ENCODE measurements at places on chromosomes 2 and 18.
A peak's percentile ranks its signal among the peaks of the same experiment; 100 is the strongest.

DNA sequence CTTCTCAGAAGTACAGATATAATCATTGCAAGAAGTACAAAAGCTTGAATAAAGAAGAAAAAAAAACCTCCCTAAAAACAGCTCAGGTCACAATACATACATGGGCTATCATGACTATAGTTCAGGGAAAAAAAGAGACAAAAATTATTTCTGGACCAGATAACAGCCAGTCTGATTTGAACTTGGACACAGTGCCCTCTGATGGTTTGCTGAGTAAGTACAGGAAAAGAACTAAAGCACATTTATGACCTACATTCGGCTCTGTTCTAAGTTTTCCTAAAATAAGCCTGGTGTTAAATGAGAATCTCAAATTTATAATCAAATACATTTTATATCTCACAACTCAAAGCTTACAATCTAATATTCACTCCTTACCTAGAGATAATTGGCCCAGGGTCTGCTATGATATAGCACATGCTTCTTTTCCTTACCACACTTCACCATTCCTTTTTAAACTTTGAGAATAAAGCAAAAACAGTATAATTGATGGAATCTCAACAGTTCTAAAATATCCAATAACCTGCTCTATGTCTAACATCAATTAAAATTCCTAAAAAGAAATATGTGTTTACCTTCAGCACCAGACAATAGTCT is 81.1 kb downstream of the RAPH1 start:
- H3K4me1 ChIP-seq: no peaks in the 10 kb centered on the region
- no peak overlapping the region for H3K27ac ChIP-seq
- no peak overlapping the region for H3K4me3 ChIP-seq
- no peaks in the 10 kb centered on the region for H3K36me3 ChIP-seq
- peak; percentile 16 for DNase-seq

GRCh38 chr2:21599417-21599816 is 475.6 kb downstream of the TDRD15 start:
- no peak overlapping the region for H3K27ac ChIP-seq
- H3K4me1 ChIP-seq: no peaks in the 10 kb centered on the region
- no peaks in the 10 kb centered on the region for H3K36me3 ChIP-seq
- H3K4me3 ChIP-seq: no peak overlapping the region

DNA sequence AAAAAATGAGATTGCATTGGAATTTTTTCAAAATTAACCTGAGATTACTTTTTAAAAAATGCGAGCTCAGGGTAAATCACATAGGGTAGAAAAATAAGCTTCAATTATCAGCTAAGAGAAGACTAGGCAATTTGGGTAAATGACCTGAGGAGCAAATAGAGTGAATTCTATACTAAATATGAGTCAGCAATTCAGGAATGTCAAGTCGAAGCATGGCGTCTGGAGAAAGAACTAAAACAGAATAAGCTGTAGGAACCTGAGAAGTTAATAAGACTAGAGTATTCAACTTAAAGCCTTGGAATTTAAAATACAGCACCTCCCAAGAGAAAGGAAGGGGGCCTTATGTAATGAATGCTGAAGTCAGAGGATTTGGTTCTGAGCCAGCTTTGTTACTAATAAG is 487.0 kb downstream of the SUCLG1 start:
- no peak overlapping the region for H3K27ac ChIP-seq
- no peak for DNase-seq

GRCh38 chr2:169822036-169822435 is 2.7 kb downstream of the METTL5 start:
- no peak overlapping the region for H3K27ac ChIP-seq
- H3K4me1 ChIP-seq: no peaks in the 10 kb centered on the region

- no peak for DNase-seq
Measured at GRCh38 chr2:134259571-134259970, 5.7 kb downstream of the MGAT5 start.

DNA sequence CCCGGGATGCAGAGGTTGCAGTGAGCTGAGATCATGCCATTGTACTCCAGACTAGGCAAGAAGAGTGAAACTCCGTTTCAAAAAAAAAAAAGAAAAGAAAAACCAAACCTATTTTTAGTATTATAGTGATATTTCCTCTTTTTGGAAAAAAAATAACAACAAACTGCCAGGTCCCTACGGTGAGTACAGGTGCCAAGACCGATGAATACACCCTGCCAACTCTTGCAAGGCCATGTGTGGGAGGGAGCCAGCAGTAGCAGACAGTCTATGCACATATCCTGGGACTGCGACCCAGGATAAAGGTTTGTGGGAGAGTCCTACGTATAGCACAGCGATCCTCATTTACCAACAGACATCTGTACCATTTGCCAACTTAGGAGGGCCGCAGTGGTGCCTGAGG is 69.6 kb upstream of the DNMT3A start:
- no peak overlapping the region for H3K4me3 ChIP-seq
- no peaks in the 10 kb centered on the region for H3K4me1 ChIP-seq
- no peak overlapping the region for H3K27ac ChIP-seq
- H3K36me3 ChIP-seq: no peaks in the 10 kb centered on the region
- H3K27me3 ChIP-seq: no peaks in the 10 kb centered on the region

DNA sequence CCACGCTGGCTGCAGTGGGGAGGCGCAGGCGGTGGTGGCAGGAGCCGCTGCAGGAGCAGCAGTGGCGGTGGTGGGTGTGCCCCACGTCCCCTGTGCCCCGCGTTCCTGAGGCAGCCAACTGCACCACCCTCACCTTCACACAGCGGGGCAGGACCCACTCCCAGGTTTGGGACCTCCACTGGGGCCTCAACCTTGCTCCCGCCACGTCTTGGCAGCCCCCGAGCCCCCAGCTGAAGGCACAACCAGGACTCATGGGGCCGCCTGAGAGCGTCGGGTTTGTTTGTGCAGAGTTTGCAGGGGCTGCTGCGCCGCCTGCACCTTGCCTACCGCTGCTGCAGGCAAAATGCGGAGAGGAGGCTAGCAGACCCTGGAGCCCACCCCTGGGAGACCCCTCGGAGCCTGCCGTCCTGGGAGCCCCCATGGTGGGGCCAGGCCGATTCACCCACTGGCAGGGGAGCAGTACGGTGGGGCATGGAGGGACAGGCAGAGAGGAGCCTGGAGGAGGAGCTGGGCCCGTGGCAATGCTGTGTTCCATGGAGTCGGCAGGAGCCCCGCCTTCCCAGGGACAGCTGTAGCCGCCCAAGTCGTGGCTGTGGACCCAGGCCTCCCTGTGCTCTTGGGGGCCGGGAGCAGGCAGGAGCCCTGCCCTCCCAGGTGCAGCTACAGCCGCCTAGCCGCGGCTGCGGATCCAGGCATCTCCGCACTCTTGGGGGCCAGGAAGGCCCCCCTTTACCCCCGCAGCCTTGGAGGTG is 14.7 kb upstream of the EML6 start:
- H3K4me1 ChIP-seq: no peaks in the 10 kb centered on the region
- no peak overlapping the region for H3K27ac ChIP-seq
- no peak overlapping the region for H3K4me3 ChIP-seq

DNA sequence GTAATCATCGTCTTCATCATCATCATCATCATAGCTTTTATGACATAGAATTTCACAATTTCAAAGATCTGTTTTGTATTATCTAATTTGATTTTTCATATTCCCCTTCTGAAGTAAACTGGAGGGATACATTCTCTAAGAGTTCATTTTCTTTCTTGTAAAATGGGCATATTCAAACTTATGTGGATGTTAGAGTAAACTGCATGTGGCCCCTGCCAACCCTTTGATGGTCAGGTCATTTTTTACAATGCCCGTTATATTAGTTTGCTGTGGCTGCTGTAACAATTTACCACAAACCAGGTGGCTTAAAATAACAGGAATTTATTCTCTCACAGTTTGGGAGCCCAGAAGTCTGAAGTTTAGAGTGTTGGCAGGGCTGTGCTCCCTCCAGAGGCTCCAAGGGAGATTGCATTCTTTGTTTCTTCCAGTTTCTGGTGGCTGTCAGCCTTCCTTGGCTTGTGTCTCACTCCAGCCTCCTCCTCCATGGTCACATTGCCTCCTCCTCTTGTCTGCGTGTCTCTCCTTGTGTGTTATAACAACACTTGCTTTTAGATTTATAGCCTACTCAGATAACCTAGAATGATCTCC is 127.5 kb upstream of the MMADHC start:
- no peaks in the 10 kb centered on the region for H3K27me3 ChIP-seq
- H3K27ac ChIP-seq: no peak overlapping the region
- peaks cover 3% of the 10 kb centered on the region for H3K4me1 ChIP-seq
- no peaks in the 10 kb centered on the region for H3K36me3 ChIP-seq
- DNase-seq: peak; percentile 55

DNA sequence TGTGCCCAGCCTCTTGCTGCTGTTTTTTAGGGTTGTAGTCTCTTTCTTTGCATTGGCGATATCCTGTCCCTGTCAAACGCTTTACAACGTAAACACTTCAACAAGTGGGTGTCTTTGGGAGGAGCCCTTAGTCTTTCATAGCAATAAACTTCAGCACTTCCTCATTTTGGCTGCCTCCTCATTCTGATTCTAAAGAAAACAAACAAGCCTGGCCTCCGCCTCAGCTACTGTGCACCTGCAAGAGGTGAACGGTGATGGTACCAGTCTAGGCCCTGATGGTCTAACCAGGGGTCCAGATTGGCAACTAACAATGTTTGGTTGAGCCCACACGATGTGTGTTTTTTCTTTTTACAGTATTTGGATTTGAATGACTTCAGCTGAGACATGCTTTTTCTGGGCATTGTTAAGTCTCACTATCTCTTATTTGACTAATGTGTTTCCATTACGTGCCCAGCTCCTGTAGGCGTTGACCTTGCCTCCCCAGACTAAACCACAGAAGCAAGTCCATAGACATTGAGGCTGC is 53.2 kb upstream of the CUL3 start:
- no peaks in the 10 kb centered on the region for H3K27me3 ChIP-seq
- no peak overlapping the region for H3K27ac ChIP-seq
- no peaks in the 10 kb centered on the region for H3K4me1 ChIP-seq
- H3K4me3 ChIP-seq: no peak overlapping the region
- DNase-seq: no peak

- H3K4me3 ChIP-seq: no peak overlapping the region
- no peaks in the 10 kb centered on the region for H3K36me3 ChIP-seq
- DNase-seq: no peak
- no peaks in the 10 kb centered on the region for H3K4me1 ChIP-seq
Measured at GRCh38 chr2:98084869-98085238, 2.1 kb upstream of the VWA3B start.

DNA sequence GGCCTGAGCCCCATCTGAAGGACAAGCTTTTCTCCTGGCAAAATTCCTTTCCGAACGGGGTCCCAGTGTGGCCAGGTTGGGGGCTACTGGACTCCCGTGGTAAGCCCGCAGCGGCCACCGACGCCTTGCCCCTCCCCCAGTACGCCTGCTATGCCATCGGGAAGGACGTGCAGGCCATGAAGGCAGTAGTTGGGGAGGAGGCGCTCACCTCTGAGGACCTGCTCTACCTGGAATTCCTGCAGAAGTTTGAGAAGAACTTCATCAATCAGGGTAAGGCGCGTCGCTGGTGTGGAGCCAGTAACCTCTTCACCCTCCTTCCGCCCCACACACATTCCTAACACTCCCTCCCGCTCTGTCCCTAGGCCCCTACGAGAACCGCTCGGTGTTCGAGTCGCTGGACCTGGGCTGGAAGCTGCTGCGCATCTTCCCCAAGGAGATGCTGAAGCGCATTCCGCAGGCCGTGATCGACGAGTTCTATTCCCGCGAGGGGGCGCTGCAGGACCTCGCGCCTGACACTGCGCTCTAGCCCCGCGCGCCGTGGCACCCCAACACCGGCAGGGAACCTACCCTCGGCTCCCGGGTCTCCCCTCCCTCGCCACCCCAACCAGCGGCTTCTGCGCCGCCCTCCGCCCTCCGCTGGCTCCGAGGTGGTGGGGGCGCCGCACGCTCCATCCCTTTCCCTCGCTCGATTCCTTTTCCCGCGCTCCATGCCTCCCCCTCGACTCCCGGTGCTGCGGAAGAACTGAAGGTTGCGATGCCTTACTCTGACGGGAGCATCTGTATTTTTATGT is 13.6 kb upstream of the ANKRD53 start:
- H3K27me3 ChIP-seq: peaks cover 10% of the 10 kb centered on the region
- H3K36me3 ChIP-seq: no peaks in the 10 kb centered on the region
- H3K4me1 ChIP-seq: peaks cover 3% of the 10 kb centered on the region
- DNase-seq: no peak
- H3K4me3 ChIP-seq: peak overlapping the region; percentile 8

DNA sequence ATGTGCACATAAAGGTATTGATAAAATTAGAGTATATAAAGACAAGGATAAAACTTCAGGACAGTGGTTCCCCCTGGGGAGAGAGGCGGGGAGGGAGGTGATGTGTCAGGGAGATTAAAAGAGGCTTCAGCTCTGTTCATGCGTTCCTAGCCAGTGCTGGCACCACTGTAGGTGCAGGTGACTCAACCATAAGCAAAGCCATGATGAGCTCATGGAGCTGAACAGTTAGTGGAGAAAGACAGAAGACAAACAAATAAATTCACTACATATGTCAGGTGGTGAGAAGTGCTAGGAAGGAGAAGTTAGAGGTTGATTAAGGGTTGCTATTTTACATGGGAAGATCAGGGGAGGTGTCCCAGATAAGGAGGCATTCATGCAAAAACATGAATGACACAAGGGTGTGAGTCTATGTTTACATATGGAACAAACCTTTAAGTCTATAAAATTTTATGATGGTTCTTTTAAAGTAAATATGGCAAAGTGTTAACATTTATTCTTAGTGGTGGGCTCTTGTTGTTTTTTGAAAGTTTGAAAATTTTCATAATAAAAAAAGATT is 136.0 kb downstream of the ANKRD44 start:
- no peak overlapping the region for H3K27ac ChIP-seq
- H3K4me3 ChIP-seq: no peak overlapping the region
- DNase-seq: no peak
- no peaks in the 10 kb centered on the region for H3K36me3 ChIP-seq

DNA sequence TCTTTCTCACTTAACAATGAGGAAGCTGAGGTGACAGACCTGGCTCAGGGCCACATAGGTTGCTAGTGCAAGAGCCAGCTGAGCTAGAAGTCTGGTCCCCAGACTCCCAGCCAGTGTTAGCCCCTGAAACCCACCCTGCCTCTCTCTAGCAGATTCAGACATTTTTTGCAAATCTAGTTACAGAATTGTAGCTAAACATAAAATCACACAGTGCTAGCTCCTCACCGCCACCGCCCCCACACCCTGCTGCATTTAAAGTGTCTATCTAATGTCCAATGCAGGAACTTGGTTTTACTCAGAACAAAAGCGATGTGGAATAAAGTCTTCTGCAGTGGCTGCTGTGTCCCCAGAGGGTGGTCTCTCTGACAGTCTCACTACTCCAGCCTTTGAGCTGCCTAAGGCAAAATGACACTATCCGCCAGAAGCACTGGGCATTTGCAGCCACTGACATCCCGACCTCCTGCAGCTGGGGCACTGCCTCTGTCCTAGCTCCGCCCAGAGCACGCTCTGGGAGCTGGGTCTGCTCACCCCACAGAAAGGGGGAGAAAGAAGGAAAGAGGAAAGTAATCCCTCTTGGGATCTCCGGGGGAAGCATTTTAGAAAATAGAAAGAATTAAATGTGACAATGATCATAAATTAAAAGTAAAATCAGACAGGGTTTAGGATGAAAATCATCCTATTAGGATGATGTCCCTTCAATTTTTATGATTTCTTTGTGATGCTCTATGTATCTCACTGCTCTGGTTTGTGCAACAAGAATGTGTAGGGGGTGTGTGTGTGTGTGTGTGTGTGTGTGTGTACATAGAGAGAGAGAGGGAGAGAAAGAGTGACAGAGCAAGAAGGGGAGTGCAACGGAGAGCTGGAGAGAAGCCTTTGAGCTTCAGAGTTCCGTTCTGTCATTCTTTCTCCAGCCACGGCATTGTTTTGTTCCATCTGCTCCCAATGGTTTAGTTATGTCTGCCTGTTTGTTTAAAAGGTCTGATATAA is 50.5 kb upstream of the ST8SIA3 start:
- H3K36me3 ChIP-seq: no peaks in the 10 kb centered on the region
- DNase-seq: no peak
- H3K27ac ChIP-seq: no peak overlapping the region
- no peaks in the 10 kb centered on the region for H3K27me3 ChIP-seq
- no peaks in the 10 kb centered on the region for H3K4me1 ChIP-seq
